Stimulated activated naive B cell treated with anti-CD40 and anti-IgM and Interleukin-4, amounts not matched to agents 10 μg/mL and 1 μg/mL and 100 μg/mL, for 72 hours (primary cell): ENCODE measurements at places on chromosomes 7 and 10.
A peak's percentile ranks its signal among the peaks of the same experiment; 100 is the strongest.

- DNase-seq: no peak
Measured at GRCh38 chr7:77434570-77435275, 18.6 kb upstream of the GSAP start.

DNA sequence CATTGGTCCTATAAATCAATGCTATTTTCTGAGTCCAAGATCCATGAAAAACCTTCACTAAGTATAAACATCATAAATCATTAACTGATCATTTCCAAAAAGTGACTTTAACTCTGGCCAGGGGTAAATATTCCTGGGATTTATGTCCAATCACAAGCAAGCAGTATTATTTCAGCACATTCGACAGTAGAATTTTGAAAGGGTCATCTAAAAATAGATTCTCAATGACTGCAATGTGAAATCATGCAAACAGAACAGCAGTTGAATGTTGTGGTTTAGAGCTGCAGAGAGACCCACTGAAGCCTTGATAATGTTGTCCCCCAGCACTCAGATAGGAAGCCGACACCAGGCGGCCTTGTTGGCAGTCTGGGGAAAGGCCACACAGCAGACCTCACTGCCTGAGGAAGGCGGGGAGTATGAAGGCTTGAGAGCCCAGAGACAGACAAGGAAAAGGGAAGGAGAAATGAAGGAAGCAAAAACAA lies 38.1 kb downstream of the FAM107B start:
- DNase-seq: peak; percentile 39

GRCh38 chr7:158837790-158838637 lies 8.7 kb upstream of the ESYT2 start:
- no peak for DNase-seq

GRCh38 chr10:51733057-51733456 lies 33.7 kb upstream of the CSTF2T start:
- no peak for DNase-seq
